ENCODE measurements at places on chromosomes 2 and 18.

GRCh38 chr2:45950606-45951005 is 299.1 kb downstream of the PRKCE start:
- DNase-seq, result no peak

DNA sequence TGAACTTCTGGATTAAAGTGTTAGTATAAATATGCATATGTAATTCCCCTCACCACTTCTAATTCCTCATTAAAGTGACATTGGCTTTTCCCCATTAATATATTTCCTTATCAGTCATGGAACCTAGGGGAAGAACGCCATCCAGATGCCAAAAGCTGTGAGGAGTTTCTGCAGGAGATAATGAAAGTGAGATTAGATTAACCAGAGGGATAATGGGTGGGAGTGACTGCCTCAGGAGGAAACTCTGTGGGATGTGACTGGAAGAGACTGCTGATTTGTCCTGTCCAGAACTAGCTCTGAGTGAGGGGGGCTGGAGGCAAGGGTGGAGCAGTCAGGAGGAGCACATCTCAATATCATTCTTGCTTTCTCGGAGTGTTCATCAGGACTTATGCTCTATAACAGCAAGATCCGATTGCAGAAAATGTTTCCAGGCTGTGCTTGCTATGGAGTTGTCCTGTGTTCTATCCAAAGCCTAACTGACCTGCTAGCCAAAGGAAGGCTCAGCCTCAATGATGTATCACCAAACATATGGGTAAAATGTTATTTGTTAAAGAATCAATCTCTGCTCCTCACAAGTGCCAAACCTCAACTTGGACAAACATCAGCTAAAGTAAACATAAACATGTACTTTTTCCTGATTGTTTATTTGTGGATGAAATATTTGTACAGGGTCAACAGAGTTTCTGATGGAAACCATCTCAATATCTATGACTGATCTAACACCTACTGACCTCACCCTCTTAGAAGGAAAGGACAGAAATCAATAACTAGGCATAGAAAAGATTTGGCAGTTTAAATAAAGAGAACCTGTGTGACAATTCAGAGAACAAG is 118.5 kb downstream of the ASXL3 start:
- no peak for DNase-seq

DNA sequence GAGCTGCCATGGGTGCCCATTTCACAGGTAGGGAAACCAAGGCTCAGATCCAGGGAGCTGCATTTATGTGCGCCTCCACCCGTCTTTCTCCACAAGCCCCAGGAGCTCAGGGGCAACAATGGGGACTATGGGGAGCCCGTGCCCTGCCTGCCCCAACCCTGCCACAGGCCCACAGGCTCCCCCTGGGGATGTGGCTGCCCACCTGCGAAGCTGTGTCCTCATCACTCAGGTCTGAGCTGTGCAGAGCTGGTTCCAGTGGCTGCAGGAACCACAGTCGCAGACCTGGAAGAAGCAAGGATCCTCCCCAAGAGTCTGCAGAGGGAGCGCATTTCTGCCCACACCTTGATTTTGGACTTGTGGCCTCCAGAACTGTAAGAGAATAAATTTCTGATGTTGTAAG is 9.8 kb downstream of the TEKT4 start:
- DNase-seq, result no peak

DNA sequence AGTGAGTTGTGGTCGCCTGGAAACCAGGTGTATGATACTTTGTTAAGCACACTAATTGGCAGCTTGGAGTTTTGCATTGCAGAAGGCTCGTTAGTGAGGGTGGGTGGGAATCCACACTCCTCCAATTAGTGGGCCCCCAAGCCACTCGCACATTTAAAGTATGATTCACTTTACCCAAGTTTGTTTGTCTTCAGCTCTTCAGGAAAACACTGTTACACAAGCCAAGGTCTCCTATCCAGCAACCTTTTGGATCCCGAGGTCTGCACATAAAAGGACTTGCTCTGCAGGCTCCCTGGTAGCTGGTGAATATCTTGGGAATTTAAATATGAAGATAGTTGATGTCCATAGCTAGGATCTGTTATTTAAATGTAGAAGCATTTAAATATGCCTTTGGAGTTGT is 66.1 kb downstream of the NPAS2 start:
- DNase-seq, result no peak

- DNase-seq, result no peak
These were observed 257.3 kb upstream of the APCDD1 start for GRCh38 chr18:10197097-10197496.

- DNase-seq, result no peak
These were observed 160.4 kb upstream of the PID1 start for GRCh38 chr2:229431327-229431954.
